ENCODE measurements at places on chromosomes 1 and 21.

GRCh38 chr1:171984262-171984661 lies 143.0 kb downstream of the DNM3 start:
- no peak for DNase-seq

- no peak for DNase-seq
Observed at GRCh38 chr1:47675047-47675675, 237.3 kb downstream of the FOXD2 start.

DNA sequence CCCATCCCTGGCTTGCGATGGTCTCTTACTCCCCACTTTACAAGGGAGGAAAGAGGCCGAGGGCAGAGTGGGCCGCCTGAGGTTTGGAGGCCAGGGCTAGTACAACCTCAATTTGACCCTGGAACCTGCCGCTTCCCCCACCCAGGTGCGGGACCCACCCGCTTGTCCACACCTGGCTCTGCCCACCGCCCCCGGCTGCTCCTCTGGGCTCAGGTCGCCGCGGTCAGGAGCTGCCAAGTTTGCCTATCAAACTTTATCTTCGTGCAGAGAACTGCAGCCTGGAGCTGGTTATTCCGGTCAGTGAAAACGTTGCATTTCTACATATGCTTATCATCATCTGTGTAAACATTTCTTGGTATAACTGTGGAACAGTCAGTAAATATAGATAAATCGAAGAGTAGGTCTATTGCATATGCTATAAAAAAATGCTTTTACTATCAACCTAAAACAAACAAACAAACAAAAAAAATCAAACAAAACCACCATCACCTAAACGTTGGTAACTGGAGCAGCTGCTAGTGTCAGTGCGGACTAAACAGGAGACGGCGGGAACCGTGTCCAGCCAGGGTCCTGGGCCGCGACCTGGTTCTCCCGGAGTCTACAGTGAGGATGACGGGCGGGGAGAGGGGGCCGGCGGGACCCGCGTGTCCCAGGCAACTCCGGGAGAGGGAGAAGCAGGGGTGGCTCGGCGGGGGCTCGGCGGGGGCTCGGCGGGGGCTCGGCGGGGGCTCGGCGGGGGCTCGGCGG lies 906 bp upstream of the ADARB1 start:
- DNase-seq, result no peak

- no peak for DNase-seq
Observed at GRCh38 chr1:90512441-90512840, 204.7 kb downstream of the BARHL2 start.

DNA sequence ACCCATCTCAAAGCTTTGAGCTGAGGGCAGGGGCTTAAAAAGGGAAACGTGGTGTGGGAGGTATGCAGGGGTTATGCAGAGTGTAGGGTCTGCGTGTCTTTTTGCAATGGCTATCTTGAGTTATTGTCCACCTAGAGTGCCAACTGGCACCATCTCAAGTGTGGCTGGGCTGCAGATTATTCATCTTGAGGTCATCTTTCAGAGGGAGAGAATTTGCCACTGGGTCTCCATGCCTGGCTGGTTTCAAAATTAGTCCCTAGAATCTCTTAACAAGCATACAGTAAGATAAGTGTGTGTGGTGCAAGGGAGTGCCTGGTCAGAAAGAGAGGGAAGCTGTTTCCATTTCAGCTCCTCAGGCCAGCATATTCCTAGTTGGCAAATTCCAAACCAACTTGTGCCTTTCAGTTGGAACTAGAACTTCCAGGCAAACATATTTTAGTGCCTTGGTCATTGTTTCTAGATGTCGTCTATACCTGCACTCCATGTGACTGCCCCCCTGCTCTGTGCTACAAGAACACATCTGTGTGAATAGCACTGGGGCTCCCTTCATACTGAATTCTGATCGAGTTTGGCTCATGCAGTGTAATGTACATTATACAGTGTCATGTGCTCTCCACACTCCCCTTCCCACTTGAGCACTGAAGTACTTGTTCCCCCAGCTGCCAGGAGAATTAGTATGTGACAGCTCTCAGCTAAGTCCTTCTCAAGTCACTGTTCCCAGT lies 5.0 kb upstream of the OR2T8 start:
- no peak for DNase-seq

- peak; percentile 29 for DNase-seq
Observed at GRCh38 chr1:23916209-23917131, 3.3 kb upstream of the CNR2 start.

DNA sequence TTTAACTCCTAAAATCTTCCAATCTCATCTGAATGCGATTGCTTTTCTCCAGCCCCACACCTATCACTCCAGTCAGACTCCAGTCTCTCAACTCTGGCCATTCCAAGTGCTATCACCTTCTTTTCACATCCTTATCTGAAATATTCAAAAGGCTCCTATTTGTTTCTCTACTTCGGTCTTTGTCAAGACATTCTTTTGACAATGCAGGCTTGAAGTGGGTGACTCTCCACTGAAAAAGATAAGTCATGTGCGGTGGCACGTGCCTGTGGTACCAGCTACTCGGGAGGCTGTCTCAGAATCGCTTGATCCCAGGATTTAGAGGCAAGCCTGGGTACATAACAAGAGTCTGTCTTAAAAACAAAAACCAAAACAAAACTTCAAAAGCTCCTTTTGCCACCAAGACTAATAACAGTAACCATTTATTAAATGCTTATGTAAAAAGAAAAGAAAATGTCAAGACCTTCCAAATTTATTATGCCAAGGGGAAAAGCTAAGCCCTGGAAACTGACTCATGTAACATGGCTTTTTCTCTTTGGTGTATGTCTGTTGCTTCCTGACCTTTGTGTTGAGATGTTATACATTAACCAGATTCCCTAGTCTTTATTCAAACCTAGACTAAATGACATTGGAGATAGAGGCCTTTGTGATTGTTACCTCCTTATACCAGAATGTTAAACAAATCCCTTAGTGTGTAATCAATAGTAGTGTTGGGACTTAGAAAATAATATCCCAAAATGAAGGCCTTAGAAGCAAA lies 3.6 kb downstream of the ALG14 start:
- no peak for DNase-seq

DNA sequence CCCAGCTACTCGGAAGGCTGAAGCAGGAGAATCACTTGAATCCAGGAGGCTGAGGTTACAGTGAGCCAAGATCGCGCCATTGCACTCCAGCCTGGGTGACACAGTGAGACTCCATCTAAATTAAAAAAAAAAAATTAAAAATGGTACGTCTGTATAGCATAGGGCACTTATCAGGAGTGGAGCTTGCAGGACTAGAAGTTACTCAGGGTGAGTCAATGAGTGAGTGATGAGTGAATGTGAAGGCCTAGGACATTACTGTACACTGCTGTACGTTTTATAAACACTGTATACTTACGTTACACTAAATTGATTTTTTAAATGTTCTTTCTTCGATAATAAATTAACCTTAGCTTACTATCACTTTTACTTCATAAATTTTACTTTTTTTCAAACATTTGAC lies 183.6 kb downstream of the NR5A2 start:
- DNase-seq, result no peak

DNA sequence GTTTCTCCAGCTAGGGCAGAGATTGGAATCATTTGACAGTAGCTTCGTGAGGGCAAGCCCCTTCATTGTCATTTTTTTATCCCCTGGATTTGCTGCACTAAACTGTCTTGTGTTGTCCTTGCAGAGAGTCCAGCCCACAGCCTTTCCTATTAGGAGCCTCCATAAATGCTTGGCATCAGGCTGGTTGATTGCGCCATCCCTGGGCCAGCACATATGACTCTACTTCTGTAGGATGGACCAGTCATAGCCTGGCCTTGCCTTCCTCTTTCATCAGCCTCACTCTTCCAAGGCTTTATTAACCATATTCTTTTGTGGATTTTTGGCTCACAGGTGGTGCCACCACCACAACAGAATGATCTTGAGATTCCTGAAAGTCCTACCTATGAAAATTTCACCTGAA lies 31.4 kb downstream of the LY9 start:
- no peak for DNase-seq

DNA sequence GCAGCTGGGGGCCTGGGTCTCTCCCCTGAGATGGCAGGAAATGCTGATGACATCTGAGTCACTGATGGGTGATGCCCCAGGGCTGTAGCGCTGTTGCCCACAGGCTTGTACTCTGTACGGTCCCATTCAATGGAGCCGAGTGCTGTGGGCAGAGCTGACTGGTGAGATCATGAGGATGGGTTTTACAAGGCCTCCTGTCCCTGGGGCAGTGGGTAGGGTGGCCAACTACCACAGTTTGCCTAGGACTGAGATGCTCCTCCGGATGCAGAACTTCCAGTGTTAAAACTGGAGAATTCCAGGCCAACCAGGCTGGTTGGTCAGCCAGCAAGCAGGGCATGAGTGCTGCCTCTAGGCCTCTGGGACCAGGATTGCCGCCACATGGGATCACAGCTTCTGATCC lies 9.2 kb downstream of the PHLDA3 start:
- DNase-seq, result no peak

- DNase-seq, result no peak
Observed at GRCh38 chr1:63836830-63837229, 63.0 kb downstream of the ROR1 start.

- DNase-seq, result no peak
Observed at GRCh38 chr1:20290624-20291597, at the start of gene VWA5B1. VWA5B1 (plus strand) TSS chr1:20290875; CDS start chr1:20310602, 19,727 bp downstream.
